SK-MEL-5 (cell line): ENCODE measurements at places on chromosomes 1 and 21.

GRCh38 chr1:224922404-224923164 is 6.9 kb upstream of the DNAH14 start:
- DNase-seq, result peak; percentile 58

DNA sequence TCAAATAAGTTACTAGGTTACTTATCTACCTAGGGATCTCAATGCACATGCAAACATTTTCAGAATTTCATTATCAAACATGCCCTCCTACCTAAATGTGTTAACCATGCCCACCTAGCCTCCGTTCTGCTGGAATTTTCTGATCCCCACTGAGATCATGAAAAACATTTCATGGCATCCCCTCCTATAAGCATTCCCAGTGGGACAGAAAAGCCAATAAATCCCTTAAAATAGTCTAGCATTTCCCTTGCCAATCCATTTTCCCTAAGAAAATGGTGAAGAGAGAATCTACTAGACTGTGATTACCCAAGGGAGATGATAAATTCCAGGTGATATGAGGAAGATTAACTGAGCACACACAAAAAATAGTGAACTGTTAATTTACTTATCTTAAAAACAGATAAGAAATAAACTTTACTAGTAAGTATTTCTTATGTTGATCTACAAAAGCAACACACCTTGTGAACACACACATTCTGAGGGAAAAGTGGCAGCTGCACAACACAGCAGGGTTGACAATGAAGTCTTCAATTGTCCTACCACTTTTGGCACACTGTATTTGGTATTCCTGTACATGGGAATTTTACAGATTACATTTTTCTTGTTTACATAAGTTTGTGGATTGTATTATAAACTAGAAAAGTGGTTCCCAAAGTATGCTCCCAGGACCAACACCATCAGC is 49.6 kb downstream of the ARID4B start:
- DNase-seq, result no peak

- no peak for DNase-seq
Measured at GRCh38 chr1:98480271-98480670, 181.2 kb upstream of the SNX7 start.

GRCh38 chr1:53783056-53783455 is 44.1 kb upstream of the GLIS1 start:
- DNase-seq, result no peak

GRCh38 chr1:224747578-224747977 is 131.5 kb downstream of the CNIH3 start:
- peak; percentile 35 for DNase-seq

DNA sequence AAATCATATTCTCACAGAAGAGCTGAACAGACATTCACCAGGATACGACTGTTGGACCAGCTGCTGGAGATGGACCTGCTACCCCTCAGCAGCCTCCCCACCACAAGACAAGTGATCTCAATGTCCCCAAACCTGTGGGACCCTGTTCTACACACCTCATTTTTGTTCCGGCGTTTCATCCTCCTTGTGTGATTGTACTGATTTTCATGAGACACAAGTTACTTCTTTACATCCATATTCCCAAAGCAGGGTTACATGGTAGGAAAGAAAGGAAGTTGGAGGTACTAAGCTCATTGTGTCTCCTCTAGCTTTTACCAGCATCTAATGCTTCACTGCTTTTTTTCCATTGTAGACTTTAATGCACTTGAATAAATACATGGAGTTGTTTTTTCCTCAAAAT is 8.7 kb downstream of the ADAMTS1 start:
- DNase-seq, result no peak

GRCh38 chr21:42575111-42575510 is 61.5 kb downstream of the SLC37A1 start:
- DNase-seq, result no peak

- no peak for DNase-seq
Measured at GRCh38 chr21:42413500-42413899, 9.8 kb downstream of the UBASH3A start.

GRCh38 chr1:200131551-200132125 is 104.1 kb downstream of the NR5A2 start:
- no peak for DNase-seq

DNA sequence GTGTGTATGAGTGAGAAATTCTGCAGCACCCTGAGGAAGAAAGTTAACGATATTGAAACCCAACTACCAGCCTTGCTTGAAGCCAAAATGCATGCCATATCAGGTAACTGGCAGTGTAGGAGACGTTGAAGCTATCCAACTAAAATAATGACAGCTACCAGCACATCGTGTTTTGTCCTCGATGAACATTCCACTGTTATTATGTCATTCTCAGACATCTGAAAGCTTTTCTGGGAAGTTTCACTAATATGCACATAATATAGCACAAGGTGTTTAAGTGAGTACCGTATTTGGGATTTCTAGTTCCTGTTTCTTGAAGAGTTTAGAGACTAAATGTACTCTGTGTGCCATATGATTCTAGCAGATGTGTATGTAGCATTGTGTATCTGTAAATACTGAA is 173.5 kb downstream of the DISC1 start:
- DNase-seq, result no peak

DNA sequence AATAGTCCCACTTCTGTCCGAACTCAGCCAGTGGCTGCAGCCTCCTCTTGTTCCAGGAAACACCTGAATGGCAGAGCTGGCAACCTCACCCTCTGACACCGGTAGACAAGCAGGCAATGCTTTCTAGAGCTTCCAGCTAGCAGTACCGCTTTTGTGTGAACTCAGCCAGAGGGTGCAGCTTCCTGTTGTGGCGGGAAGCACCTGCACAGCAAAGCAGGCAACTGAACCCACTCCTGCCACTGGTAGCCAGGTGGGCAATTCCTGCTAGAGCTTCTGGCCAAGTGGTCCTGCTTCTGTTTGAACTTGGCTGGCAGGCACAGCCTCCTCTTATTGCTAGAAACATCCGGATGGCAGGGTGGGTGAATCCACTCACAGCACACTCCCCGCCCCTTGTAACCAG is 40.1 kb upstream of the TMPRSS15 start:
- DNase-seq, result no peak

- DNase-seq, result no peak
Measured at GRCh38 chr1:217106231-217106901, 383.1 kb upstream of the ESRRG start.

GRCh38 chr1:232978091-232978634 is 27.8 kb downstream of the NTPCR start:
- no peak for DNase-seq

DNA sequence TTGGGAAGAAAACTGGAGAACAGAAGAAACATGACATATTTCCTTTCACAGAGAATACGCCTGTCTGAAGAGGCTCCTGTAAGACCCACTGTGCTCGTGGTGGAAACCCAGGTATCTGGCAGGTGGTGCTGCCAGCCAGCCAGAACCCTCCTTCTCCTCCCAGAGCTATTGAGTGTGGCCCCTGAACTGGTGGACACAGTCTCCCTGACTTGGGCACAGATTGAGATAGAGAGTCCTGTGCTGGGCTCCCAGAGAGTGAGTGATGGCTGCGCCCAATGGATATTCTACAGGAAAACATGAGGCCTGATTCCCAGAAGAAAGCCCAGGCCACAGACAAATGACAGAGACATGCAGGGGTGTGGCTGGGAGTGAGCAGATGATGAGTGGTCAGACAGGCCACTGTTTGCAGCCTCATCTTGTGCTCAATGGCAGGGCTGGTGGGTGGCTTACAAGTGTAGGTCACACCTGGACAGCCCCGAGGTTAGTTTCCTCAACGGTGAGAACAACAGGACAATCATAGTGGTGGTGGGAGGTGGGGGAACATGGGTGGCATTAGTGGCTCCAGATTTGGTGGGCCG is 127.9 kb downstream of the PTPRU start:
- DNase-seq, result no peak

GRCh38 chr1:63874278-63874880 is 100.6 kb downstream of the ROR1 start:
- DNase-seq, result no peak

DNA sequence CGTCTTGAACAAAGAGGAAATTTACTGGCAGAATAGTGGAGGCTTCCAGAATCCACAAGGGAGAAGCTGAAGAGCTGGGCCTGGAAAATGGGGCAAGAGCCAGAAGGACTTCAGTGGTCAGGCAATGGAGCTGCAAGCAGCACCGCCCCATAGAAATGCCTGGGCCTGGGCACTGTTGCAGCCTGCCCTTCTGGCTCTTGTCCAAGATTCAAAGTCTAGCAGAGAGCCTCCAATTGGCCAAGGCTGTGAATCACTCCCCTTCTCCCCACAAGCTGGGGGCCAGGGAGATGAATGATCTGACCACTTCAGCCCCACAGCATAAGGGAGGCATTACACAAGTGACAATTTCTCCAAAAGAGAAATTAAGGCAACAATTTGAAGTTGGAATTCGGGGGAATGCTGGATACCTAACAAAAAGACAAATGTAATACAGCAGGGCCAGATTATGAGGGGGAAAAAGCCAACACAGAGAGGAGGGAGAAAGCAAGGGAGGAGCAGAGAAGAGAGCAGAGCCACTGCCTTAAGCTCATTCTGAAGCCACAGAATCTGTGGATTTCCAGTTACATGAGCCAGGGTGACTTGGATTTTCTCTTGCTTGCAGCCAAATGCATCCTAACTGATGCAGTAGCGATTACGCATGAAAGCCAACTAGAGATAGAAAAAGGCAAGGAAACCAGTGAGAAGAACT is 80.3 kb downstream of the LRIG2 start:
- peak; percentile 8 for DNase-seq

- no peak for DNase-seq
Measured at GRCh38 chr1:235460770-235461169, 43.5 kb downstream of the B3GALNT2 start.

GRCh38 chr1:105122041-105122440 is 1372.3 kb downstream of the AMY1C start:
- DNase-seq, result no peak

DNA sequence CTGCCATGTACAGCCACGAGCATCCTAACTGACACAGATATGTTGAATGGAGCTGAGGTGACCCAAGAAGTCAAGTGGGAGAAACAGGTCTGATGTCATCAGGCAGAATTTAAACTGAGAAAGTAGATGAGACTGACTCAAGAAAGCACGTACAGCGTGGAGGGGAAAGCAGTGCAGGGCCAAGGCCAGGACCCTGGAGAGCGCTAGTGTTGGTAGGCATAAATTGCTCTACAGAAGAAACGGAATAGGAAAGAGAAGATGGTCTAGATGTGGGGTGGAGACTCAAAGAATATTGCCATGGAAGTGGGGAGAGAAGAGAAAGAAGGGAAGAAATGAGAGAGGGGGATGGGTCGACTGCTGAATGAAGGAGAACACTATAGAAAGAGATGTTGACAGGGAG is 45.3 kb upstream of the GJB5 start:
- no peak for DNase-seq

- no peak for DNase-seq
Measured at GRCh38 chr1:232667094-232667777, 37.3 kb upstream of the SIPA1L2 start.

DNA sequence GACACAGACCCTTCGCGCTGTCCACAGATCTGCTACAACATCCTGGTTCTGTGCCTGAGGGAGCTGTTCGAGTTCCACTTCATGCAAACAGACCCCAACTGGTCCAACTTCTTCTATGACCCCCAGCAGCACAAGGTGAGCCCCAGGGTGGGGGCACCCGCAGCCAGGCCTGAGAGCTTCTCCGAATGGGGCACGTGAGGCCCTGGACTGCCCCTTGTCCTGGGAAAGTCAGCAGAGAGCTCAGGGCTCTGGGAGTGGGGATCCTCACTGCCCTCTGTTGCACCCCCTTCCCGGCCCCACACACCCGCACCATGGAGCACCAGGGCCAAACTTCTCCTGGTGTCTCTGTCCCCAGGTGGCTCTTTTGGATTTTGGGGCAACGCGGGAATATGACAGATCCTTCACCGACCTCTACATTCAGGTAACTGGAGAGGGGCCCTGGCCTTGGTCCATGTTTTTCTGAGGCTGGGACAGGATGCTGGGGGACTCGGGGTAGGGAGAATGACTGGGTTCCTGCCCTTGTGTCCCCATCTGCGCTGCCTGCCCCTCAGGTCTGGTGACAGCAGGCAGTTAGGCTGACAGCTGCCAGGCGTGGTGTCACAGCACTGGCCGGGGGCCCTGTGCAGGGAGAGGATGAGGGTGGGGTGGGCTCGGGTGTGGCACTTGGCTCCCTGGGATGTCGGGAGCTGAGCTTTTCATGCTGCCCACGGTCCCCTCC is 44.6 kb downstream of the COQ8A start:
- DNase-seq, result no peak

- no peak for DNase-seq
Measured at GRCh38 chr1:41851589-41851988, 67.1 kb downstream of the HIVEP3 start.

DNA sequence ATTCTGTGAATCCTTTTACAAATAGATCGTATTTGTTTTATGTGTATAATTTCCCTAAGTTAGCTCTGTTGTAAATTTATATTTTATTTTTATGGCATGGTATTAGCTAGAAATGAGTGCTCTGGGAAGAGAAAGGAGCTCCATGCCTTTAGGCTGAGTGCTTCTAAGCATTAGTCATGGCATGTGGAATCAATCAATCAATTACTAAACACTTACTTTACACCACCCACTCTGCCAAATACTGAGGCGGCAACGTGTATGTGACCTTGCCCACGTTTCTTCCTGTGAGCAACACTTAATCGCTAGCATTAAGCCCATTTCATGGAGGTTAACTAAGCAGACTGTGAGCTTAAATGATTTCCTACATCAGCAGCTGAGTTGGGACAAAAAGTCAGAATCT is 7.2 kb upstream of the BECN2 start:
- DNase-seq, result no peak

DNA sequence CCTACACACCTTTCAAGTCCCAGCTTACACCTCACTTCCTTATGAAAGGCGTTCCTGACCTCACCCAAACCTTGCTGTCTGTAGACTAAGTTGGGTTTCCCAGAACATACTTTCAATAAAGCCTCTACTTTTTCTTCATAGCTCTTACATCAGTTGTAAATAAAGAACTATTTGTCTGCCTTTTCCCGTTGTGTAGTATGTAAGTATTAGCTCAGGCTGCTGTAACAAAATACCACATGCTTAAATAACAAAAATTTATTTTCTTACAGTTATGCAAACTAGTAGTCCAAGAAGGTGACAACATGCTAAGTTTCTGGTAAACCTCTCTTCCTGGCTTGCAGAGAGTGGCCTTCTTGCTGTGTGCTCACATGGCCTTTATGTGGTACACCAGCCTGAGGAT is 86.7 kb downstream of the MAST2 start:
- DNase-seq, result no peak

DNA sequence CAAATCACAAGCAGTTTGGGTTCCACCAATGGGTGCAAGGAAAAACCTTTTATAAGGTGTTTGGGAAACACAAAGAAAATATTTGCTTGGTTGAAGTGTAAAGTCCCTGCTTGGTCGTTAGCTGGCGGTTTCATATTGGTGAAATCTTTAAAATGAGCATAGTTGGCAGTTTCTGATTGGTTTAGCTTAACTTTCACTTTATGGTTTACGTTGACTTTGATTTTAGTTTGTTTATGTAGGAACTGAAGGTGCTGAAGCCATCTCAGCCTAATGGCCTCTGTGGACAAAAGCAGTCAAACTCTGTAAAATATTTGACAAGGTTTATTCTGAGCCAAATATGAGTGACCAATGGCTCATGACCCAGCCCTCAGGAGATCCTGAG is 76.6 kb upstream of the PPM1J start:
- no peak for DNase-seq

DNA sequence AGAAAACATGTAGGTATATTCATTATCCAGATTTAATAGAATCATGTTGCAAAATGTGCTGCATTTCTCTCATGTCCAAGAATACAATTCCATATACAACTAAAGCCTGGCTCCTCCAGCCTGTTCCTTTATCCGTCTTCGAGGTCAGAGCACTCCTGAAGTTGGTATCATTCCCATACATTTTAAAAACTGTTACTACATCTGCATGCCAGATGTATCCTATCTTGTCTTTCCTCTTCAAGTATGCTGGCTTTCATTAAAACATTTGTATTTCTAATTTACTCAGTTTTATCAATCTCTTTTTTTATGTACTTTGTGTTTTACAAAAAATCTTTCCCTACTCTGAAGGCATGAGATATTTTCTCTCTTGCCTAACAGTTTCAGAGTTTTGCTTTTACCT is 536.6 kb upstream of the USP24 start:
- no peak for DNase-seq
